A549 treated with CpdA at 1 μM for 4 hours (cell line): ENCODE measurements at places on chromosomes 12 and 14. TPM values are rescaled to one million over a fixed set of nuclear protein-coding genes. Genes with fewer than 3 reads are reported as not detected.

Gene TM9SF1
- total RNA-seq: 63.8 to 71.3 TPM (median 70.1 TPM) in 5 replicates

Gene BMP4
- 2.0 to 3.1 TPM (median 2.7 TPM) in 5 replicates for total RNA-seq

Gene TMEM132C
- not detected in 5 replicates for total RNA-seq

Gene SERPINA10
- total RNA-seq: 0.08 TPM in 1 of 5 replicates, not detected in the others

Gene ACVRL1
- 0.03 to 0.09 TPM (median 0.08 TPM) in 4 of 5 replicates, not detected in the other for total RNA-seq

Gene SLC5A8
- not detected in 5 replicates for total RNA-seq

Gene TESPA1
- total RNA-seq: not detected in 5 replicates
